ENCODE measurements at places on chromosomes 12 and 14.

GRCh38 chr12:98799146-98799810 lies 154.2 kb downstream of the APAF1 start:
- DNase-seq = no peak

- DNase-seq = no peak
Measured at GRCh38 chr12:44372259-44372658, 503.9 kb downstream of the NELL2 start.

- no peak for DNase-seq
Measured at GRCh38 chr14:86838363-86838762, 1154.6 kb downstream of the GALC start.

- DNase-seq = no peak
Measured at GRCh38 chr12:3461391-3461790, 29.6 kb upstream of the PRMT8 start.

- no peak for DNase-seq
Measured at GRCh38 chr14:65850429-65851135, 438.1 kb downstream of the FUT8 start.

GRCh38 chr14:71062581-71063303 lies 155.5 kb downstream of the PCNX1 start:
- DNase-seq = no peak

DNA sequence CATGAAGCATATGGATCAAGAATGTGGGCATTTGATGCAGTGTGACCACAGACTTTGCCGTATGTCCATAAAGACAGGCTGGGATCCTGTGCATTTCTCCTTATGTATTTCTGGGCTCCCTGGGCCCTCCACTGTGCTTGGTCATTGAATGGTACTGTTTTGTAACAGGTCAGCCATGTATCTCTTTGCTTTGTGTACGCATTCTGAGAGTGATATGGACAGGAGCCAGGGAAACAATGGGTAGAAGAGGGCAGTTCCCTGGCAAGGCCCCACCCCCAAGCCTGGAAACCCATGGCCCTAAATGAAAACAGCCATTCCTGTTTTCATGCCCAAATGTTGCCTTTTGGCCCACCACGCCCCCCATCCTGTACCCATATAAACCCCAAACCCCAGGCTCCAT lies 15.2 kb upstream of the FBXO34 start:
- no peak for DNase-seq

All from NCI-H187 (cell line).